ENCODE measurements at places on chromosomes 16 and 17.

- DNase-seq: no peak
These were observed 33.1 kb downstream of the ZNF469 start for GRCh38 chr16:88415713-88416323.

- DNase-seq: no peak
These were observed 240.1 kb downstream of the GSG1L start for GRCh38 chr16:27823421-27823820.

DNA sequence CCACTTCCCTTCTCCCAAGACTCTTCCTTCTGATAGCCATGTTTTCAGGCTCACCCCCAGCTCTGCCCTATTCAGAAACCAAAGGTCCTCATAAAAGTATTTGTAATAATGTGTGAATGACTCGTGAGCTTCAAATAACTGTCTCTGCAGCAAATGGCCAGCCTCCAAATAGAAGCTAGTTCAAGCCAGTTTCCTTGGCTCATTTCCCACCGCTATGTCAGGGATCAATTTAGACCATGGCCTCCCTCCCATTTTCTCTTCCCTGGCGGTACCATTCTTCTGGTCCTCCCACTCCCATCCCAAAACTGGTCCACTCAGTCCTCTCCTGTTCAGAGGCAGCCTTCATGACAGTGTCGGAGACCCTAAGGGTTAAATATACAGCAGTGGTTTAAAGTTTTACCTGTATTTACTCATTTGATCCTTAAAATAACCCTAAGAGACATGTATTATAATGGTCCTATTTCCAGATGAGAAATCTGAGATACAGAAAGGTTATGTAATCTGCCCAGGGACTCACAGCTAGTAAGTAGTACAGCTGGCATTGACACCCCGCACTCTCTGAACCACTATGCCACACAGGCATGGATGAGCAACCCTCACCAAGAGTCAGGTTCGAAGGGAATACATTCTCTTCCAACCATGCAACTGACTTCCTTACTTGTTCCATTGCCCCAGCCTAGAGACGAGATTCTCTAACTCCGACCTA lies 42.9 kb downstream of the GAS7 start:
- no peak for DNase-seq

GRCh38 chr16:75576384-75576811 lies 10.2 kb downstream of the GABARAPL2 start:
- DNase-seq: no peak

GRCh38 chr17:38732376-38733281 lies 2.5 kb downstream of the CISD3 start:
- DNase-seq: no peak

GRCh38 chr17:74749279-74750038 lies 1.0 kb downstream of the NHERF1 start:
- DNase-seq: peak; percentile 68

GRCh38 chr17:39674702-39675389 lies 6.6 kb downstream of the PNMT start:
- no peak for DNase-seq

DNA sequence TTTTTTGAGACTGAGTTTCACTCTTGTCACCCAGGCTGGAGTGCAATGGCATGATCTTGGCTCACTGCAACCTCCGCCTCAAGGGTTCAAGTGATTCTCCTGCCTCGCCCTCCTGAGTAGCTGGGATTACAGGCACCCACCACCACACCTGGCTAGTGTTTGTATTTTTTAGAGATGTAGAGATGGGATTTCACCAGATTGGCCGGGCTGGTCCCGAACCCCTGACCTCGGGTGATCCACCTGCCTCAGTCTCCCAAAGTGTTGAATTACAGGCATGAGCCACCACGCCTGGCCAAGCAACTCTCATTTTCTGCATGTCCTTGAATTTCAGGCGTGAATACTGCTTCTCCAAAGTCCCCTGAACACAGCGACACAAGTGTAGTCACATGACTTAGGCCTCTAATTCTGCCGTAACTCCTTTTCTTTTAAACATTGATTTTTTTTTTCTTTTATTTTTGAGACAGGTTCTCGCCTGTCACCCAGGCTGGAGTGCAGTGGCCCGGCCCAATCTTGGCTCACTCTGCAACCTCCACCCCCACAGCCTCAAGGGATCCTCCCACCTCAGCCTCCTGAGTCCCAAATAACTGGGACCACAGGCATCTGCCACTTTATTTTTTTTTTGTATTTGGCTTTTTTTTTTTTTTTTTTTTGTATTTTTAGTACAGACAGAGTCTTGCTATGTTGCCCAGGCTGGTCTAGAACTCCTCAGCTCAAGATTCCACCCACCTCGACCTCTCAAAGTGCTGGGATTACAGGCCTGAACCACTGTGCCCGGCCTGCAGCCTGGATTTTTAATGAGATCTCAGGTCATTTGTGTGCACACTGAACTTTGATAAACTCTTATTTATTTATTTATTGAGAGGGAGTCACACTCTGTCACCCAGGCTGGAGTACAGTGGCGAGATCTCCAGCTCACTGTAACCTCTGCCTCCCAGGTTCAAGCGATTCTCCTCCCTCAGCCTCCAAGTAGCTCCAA lies 124.6 kb downstream of the KCNJ18 start:
- DNase-seq: no peak

DNA sequence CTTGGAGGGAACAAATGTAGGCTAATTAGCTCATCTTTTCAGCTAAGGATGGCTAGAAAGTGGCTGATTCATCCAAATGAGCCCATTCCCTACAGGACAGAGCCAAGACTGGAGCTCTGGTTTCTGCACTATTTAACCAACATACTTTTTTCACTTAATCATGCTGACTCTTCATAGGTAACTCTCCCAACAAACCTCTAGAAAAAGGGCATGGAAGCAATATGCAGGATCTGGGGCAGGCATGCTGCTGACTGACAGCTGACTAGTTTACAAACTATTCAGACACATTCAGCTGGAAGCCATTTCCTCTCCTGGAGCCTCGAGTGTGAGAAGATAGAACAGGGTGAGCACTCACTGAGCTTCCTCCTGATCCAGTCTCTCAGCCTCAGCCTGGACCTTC lies 6.2 kb downstream of the BECN1 start:
- no peak for DNase-seq

DNA sequence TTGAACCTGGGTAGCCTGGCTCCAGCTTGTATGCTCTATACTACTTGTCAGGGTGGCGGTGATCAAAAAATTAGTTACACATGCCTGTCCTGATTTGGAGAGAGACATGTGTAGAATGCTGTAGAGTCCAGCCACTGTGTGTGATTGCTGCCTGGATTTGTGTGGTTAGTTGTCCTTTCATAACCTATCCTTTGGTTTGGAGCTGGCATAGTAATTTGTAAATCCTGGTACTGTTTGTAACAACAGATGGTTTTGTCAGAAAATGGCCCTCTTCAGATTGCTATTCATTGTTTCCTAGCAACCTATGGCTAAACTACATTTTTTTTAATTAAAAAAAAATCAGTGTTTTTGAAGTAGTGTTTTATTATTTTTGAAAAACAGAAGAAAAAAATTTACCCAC lies 30.5 kb downstream of the ETV4 start:
- DNase-seq: no peak

- no peak for DNase-seq
These were observed 367.4 kb upstream of the TNRC6C start for GRCh38 chr17:77590951-77591735.

DNA sequence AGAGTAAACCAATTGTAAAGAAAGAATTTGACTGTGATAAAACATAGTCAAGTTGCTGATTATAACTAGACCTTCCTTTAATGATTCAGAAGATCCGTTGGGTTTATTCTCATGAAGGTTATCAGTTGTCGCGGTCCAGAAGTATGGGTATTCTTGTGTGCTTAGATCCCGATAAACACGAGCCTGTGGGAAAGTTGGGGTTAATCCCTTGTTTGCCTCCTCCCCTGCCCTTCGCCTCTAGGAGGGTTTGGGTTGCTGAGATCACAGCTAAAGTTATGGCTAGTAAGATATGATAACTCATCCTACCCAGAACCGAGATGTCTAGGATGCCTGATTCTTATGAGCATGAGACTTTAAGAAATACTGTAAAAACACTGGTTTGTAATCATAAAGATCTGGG lies 66.8 kb downstream of the GPRC5B start:
- no peak for DNase-seq

GRCh38 chr16:10122546-10122945 lies 59.7 kb downstream of the GRIN2A start:
- peak; percentile 1 for DNase-seq

DNA sequence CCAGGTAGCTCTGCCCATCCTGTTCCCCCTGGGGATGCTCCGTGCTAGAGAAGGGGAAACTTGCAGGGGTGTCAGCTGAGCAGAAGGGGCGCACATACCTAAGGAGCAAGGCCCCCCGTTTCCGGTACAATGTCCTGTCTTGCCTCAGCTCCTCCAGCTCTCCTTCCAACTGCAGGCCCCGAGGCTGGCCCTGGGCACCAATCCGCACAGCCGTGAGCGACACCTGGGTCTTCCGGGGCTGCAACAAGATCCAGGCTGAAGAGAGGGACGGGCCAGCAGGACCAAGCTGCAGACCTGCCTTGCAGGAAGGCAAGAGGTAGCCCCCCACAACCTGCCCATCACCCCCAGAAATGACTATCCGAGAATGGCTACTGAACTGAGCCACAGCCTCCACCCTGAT lies 102.6 kb downstream of the RMI2 start:
- no peak for DNase-seq

DNA sequence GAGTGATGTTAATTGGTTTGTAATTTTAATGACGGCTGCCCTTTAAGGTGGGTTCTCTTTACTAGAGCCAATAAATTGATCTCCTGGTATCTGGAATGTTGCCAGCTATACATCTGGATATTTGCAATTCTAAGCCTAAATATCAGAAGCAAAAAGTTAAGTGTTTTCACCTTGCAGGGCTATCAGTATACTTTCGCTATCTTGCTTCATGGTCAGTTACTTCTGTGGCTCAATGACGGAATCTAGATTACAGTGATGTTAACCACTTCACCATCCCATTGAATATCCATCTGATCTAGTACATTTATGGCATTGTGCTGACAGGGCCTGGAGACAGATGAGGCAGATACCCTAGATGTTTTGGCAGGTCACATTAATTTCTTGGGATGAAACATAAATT lies 28.3 kb downstream of the CCL4 start:
- no peak for DNase-seq

DNA sequence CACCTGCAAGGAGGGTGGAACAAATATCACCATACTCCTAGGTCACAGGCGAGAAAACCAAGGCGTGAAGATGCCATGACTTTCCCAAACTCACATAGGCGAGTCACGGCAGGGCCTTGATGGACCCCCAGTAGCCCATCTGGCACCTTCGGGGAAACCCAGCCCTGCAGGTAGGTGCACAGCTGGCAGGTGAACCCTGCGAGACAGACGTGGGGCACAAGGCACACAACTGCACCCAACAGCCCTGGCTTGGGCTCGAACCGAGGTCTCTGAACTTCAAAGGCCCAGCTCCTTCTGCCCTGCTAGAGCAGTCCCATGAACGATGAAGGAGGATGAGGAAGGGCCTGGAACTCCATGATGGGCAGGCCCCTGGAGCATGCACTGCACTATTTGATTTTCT lies 77.6 kb upstream of the DNAJA2 start:
- no peak for DNase-seq

- no peak for DNase-seq
These were observed 164.9 kb upstream of the MAF start for GRCh38 chr16:79765431-79765830.

GRCh38 chr17:75774991-75775668 lies 9.5 kb upstream of the UNK start:
- DNase-seq: no peak

DNA sequence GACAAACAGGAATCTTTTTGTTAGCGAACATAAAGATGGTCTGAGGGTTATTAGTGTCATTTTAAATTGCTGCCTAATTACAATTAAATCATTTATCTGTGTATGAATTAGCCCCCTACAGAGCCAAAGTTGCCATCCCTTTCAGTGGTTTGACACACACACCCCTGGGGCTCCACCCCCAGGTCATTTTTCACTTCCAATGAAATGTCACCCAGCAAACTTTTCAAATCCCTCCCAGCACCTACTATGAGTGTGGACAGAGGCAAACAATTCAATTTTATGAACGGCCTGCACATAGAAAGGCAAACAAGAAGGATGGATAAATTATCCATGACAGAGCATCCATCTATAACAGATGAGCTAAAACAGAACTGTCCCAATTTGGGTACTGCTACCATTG lies 2.4 kb downstream of the MYH10 start:
- no peak for DNase-seq

GRCh38 chr16:66562409-66562808 lies 3.8 kb upstream of the CMTM1 start:
- DNase-seq: no peak
